ENCODE measurements at places on chromosomes 1 and 21.

DNA sequence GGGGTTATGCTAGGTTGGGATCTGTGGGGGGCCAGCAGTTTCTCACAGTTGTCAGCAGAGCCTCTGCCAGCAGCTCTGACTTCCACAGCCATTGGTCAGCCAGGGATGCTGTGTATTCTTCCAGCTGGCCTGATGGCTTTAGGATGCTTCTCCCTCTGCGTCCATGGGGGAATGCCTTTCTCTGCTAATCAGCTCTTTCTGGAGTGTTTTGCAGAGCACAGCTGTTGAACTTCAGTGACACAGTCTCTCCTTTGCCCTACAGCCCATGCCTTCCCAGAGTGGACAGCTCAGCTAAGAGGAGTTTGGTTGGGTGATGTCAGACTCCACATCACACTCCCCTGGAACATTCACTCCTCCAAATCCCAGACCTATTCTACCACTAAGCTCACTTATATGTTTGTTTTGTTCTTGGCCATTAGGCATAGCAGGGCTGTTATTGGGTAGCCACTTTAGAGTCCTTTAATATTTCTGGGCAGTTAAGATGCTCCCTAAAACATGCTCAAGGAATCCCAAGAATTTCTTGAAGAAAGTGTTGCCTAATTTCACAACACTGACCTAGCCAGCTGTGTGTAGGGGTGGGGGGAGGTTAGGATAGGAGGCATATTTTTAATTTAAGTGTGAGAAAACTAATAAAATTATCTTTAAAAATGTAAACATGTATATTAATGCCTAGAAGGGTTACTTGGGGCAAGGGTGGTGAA lies 75.3 kb upstream of the KIAA0040 start:
- DNase-seq = peak; percentile 91

DNA sequence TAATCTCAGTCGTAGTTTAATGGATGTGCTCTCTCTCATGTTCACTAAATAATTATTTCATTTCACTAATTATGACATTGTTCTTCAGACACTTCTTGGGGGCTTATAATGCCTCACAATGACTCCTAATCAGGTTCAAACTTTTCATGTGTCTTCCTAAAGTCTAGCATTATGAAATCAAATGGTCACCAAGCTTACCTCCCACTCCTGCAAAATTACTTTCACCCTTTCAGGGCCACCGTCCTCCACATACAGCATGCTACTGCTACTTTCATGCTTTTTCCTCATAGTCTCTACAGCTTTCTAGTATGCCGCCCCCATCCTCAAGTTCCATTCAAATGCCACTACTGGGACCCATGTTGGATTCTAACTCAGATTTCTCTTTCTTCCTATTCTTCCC lies 59.8 kb upstream of the C1orf53 start:
- no peak for DNase-seq

DNA sequence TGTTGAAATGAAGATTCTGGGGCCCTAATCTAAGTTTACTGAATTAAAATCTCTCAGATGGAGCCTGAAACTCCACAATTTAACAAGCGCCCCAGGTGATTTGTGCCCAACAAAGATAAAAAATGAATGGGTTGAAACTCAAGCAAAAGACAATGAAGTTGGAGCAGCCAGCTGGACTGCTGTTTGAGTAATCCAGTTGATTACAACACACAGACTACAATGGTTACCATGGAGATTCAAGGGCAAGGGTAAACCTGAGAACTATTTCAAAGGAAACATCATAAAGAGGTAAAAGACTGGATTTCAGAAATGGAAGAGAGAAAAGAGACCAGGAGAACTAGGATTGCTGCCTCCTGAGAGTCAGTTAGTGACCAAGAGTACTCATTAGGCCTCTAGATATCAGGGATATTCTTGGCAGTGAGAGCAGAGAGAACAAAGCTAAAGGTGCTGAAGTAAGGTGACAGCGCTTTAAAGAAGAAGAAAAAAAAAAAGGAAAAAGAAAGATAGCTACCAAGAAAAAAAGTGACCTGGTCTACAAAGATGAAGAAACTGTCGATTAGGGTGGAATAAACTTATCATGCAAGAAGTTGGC lies 44.5 kb downstream of the LRRC53 start:
- DNase-seq = peak; percentile 33

- DNase-seq = no peak
These were observed 115.1 kb downstream of the SLC30A10 start for GRCh38 chr1:219813294-219813693.

DNA sequence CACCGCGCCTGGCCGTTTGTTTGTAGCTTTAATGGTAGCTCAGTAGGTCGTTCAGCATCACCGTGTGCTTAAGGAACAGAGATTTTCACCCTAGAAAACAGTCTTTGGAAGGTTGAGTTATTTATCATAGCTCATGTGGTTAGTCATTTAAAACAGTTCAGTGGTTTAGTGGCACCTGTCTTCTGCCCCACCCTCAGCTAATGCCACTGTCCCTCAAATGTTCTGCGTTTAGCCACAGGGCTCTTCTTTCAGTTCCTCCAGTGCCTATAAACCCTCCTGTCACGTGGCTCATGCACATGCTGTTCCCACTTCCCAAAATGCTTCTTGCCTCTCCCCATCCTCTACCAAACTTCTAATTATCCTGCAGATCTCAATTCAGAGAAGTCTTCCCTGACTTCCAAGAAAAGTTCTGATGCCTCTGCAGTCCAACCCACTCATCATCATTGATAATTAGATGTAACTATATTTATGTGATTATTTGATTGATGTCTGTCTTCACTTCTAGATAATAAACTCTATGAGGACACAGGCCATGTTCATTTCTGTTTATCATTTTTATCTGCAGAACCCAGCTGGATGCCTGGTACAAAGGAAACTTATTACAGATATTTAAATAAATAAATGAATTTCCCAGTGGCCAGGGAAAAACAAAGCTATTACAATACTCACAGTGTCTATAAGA lies 14.4 kb upstream of the DIPK1A start:
- DNase-seq = no peak

GRCh38 chr1:4517186-4517954 lies 137.0 kb upstream of the AJAP1 start:
- DNase-seq = no peak

DNA sequence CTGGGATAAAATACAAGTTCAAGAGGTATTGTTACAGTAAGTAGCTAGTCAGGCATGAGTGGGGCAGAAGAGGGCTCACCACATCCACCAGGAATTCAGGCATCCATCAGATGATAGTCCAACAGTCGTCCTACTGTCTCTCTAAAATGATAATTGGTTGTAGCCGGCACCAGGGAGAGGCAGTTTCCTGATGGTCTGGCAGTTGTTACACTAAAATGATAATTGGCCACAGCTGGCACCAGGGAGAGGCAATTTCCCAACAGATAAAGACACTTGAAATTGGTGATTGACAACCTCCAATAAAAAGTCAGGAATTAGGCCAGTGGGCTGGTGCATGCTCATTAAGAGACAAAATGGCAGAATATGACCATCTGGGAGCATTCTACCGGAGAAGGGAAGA lies 545.8 kb downstream of the AMY1C start:
- no peak for DNase-seq

DNA sequence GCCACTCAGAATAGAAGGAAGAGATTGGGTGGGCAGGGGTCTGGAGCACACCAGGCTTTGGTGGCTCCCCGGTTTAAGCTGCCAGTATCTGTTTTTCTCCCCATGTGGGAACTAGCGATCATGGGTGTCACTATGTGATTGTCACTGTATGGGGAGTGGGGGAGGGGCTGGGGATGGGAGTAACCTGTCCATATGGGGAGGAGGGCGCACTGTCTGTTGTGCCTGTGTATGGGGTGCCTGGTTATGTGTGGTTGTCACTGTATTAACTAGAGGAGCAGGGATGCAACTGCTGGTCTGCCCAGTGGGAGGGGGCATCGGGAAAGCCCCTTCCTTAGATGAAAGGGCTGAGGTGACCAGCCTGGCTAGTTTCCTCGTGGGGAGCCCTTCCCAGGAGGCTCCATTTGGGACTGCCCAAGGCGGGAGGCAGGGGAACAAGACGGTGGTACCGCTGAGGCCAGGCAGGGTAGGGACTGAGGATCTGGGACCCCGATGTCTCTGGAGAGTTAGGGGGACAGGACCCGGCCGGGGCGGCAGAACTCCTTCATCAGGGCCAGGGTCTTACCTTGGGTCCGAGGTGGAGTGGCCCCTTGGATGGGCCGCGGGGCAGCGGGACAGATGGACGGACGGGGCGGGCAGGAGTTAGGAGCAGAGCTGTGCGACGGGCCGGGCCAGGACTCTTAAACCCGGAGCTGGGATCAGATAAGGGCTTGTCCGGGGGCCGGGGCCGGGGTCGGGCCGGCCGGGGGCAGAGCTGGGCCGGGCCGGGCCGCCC lies at the start of gene KCNJ10:
Gene KCNJ10, minus strand, starts transcription at position 701 of the 772 bp plus-strand sequence. CDS start 27,628 bp downstream, outside the sequence.
- no peak for DNase-seq

DNA sequence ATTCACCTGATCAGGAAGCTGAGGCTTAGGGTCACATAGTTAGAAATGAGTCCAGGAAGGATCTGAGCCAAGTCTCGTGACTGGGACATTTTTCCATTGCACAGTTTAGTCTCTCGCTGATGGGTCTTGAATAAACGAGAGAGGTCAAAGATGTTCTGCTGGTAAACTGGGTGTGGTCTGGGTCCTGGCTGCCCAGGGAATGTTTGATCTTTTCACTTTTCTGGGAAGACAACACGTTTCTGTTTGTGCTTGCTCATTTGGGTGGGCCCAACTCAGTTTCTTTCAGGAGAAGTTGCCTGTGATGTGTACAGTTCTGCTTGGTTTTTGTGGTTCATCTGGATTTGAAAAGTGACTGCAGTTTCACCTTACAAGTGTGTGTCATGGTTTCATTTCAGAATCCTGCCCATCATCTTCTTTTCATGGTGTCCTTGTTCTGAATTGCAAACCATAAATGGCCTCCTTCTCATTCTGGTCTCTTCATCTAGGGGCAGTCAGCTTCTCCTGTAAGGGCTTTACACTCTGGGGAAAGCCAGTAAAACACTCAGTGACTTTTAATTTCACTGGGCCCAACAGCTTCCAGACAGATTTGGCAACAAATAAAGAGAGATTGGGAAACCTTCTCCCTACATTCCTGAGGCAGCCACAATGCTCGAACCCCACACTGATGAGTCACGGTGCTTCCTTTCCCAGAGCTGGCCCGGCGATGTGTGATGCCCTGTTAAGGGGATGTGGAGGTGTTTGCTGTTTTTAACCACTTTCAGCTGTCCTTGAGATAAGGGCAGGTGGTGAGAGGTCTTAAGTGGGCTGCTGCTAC lies 7.2 kb upstream of the TACSTD2 start:
- DNase-seq = peak; percentile 96

DNA sequence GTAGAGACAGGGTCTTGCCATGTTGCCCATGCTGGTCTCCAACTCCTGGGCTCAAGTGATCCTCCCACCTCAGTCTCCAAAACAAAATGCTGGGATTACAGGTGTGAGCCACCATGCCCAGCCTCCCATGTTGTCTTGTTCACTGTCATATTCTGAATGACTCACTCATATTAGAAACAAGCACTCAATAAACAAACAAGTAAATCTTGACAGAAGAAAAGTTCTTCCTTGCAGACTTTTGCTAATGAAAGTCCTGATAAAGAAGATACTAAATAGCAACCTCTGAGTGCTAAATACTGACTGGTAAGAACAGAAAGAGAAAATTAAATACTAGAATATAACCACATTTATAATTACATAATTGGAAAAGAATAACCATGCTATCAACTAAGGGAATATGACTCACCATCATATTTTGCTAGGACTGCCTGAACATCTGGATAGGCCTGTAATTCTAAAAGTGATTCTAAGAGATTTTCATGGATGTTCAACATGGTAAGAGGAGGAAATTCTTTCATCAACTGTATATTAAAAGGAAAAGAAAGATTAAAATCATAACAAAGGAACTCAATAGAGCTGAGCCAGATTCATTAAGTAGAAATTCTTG lies 37.3 kb downstream of the ST7L start:
- peak; percentile 31 for DNase-seq

DNA sequence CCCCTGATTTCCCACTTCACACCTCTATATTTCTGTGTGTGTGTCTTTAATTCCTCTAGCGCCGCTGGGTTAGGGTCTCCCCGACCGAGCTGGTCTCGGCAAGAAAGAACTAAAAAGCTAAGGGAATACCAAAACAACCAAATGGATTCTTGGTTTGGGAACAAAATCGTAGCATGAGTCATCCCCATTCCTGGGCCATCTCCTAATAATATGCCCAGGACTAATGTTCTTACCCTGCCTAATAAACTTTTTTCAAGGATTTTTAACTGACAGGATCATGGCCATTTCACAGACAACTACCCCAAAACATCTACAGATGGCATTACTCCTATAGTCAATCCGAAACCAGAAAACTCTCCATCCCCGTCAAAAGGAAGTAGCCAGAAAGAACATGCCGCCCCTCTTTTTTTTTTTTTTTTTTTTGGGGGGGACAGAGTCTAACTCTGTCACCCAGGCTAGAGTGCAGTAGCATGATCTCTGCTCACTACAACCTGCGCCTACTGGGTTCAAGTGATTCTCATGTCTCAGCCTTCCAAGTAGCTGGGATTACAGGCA lies 4.1 kb upstream of the HPDL start:
- DNase-seq = no peak

DNA sequence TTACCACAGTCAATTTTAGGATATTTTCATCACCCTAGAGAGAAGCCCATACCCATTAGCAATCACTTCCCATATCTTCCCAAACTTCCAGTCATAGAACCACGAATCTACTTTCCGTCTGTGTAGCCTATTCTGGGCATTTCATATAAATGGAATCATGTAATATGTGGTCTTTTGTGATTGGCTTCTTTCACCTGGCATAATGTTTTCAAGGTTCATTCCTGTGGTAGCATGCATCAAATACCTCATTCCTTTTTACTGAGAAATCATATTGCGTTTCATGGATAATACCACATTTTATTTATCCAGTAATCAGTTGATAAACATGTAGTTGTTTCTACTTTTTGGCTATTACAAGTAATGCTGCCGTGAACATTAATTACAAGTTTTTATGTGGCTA lies 21.5 kb downstream of the DESI2 start:
- peak; percentile 10 for DNase-seq

- DNase-seq = no peak
These were observed 1.2 kb downstream of the GBP6 start for GRCh38 chr1:89364954-89365550.

DNA sequence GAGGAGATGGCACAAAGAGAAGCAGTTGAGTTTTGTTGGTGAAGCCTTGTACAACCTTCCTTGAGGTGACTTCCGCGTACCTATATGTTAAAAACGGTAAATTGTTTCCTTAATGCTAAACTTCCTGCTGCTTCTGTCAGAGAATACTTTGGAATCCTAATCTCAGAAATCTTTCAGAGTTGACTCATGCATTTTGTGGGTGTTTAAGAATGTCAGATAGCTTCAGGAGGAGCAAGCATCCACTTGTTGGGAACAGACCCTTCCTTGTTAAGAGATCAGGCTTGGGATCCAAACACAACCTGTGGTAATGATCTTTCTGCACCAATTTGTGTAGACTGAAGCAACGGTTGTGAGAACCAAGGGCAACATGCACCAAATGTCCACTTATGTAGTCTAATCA lies 29.5 kb downstream of the AK4 start:
- DNase-seq = peak; percentile 44

DNA sequence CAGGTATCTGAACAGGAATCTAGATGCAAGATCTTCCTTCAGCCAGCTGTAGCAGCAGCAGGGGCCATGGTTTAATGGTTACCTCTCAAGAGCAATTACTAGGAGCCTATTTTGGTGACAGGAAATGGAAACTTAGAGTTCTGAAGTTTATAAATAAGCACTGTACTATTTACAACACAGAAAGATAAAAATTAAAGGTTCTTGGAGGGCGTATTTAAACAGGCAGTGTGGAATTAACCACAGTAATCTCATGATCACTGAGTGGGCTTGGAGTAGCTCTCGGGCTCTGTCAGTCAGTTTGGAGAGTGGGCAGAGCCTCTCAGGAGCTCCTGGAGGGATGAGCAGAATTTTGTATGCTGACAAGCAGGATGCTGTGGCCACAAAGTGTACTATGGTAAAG lies 10.2 kb upstream of the FCRL5 start:
- no peak for DNase-seq

GRCh38 chr1:195105281-195105680 lies 1503.0 kb downstream of the KCNT2 start:
- no peak for DNase-seq

All from fibroblast of mammary gland (primary cell).